ENCODE measurements at places on chromosomes 6 and 20.
A peak's percentile ranks its signal among the peaks of the same experiment; 100 is the strongest.

- no peak for DNase-seq
These were observed 197.2 kb upstream of the GGTLC1 start for GRCh38 chr20:24185791-24186190.

- no peak for DNase-seq
These were observed 16.1 kb downstream of the GHRH start for GRCh38 chr20:37245216-37246150.

DNA sequence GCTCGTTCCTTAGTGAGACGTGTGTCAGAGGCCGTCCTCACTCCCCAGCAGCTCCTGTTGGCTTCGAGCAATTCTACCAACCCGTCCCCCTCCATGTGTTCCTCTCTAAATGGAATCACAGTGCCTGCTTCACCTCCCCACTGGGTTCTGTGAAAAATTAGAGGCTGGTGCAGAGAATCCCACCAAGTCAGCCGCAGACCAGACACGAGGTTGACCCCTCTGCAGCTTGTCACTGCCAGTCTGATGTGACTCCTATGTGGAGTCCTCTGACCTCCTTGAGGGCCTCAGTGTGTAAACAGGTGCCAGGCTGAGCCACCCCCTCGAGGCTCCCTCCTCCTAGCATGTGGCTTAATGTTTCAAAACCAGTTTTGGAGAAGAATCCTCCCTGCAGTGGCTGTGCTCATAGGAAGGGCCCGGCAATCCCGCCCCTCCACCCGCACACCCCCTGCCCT lies 12.6 kb upstream of the IRF4 start:
- no peak for DNase-seq

DNA sequence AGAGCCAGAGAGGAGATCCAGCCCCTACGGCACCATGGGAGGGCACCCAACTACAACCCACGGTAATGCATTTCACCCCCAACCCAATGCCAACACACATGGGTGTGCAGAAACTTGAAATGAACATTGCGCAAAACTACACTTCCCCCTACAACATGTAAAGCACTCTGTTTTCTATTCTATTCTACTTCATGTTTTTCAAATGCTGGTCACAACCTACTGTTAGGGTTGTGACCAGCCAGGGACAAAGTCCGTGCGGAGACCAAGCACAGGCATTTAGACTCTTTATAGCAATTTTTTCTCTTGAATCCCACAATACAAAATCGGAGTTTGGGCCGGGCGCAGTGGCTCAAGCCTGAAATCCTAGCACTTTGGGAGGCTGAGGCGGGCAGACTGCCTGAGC lies 90.6 kb downstream of the MRPL14 start:
- no peak for DNase-seq

DNA sequence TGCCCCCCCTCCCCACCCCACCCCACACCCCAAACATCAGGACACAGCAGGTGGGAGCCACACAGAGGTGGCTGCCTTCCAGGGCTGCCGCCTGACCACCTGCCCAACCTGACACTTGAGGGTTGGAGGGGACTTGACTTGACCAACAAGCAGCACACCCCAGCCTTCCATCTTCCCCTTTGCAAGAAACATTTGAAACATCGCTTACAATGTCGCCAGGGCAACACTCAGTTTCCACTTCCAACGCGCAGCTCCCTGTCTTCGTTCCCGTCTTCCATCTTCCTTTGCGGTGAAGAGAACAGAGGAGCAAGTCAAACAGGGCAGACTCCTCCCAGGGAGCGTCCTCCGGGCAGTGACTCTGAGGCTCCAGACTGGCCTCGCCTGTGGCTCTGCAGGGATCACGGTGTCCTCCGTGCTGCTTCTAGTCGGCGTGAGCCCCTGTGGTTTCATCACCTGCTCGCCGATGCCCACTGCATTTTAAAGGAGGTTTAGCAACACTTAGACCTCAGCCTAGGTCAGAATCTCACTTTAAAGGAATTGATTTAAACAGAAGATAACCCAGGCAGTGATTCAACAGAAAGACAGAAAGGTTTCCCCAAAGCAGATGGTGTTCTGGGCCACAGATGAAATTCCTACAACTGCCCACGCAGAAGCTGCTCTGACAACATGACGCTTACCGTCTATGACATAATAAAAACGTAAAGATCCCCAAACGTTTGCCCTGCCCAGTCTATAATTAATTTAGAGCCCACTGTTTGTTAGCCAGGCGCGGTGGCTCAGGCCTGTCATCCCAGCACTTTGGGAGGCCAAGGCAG lies 130.8 kb downstream of the TAF4 start:
- DNase-seq = no peak

GRCh38 chr20:9909167-9909566 lies 70.3 kb upstream of the PAK5 start:
- DNase-seq = no peak

DNA sequence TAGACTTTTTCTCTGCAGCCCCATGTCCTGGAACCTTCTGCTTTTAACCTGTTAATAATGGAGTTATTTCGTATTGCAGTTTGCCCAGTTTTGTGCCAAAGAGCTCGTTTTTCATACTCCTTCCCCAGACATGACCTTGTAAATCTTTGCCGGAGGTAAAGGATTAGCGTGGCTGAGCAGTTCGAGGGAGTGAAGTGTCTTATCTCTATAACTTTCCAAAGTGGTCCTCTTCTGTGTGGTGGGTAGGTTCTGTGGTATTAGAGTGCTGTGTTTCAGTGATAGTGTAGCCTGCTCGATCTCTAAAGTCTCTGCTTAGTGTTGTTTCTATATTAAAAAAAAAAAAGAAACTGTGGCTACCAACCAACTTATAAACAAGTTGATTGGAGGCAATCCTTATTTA lies 67.5 kb downstream of the FARS2 start:
- DNase-seq = no peak

GRCh38 chr6:131660195-131660594 lies 23.1 kb downstream of the ENPP3 start:
- DNase-seq = no peak

- DNase-seq = no peak
These were observed 252.8 kb upstream of the PLN start for GRCh38 chr6:118295336-118295735.

- DNase-seq = no peak
These were observed 77.6 kb upstream of the MOCS1 start for GRCh38 chr6:40011844-40012243.

DNA sequence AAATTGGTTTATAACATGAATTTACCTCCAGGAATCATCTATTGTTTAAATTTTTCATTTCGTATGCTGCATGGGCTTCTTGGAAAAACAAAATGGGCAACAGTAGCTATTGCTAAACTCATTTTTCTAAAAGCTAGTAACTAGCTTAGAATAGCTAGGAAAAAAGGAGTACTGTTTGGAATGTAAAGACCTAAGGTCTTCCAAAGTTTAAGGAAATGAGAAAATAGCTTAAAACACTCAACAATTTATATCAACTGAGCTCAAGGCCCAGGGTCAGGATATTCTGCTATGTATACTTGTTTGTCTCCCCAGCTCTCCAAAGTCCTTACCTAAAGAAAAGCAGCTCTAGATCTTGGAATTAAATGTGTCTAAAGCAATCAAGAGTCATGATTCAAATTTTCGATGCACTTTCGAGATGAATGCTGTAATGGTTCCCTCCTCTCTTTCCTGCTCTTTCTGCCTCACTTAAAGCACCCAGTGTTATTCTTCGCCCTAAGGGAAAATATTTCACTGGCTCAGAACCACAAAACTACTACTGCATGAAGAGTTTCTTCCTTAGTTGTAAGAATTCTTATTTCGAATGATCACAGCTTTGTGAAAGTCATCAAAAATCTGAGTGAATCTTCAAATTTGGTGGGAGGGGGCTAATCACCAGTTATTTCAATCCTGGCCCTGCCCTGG lies 41.6 kb downstream of the LYRM4 start:
- no peak for DNase-seq

GRCh38 chr20:33568378-33568777 lies 78.5 kb downstream of the CBFA2T2 start:
- peak; percentile 86 for DNase-seq

GRCh38 chr6:139970591-139970991 lies 596.1 kb upstream of the CITED2 start:
- DNase-seq = no peak

- DNase-seq = no peak
These were observed 222.1 kb upstream of the SULF2 start for GRCh38 chr20:48007351-48007750.

GRCh38 chr6:130717657-130718056 lies 109.5 kb upstream of the SMLR1 start:
- DNase-seq = no peak

- no peak for DNase-seq
These were observed 101.0 kb downstream of the ARHGAP18 start for GRCh38 chr6:129608886-129609537.

DNA sequence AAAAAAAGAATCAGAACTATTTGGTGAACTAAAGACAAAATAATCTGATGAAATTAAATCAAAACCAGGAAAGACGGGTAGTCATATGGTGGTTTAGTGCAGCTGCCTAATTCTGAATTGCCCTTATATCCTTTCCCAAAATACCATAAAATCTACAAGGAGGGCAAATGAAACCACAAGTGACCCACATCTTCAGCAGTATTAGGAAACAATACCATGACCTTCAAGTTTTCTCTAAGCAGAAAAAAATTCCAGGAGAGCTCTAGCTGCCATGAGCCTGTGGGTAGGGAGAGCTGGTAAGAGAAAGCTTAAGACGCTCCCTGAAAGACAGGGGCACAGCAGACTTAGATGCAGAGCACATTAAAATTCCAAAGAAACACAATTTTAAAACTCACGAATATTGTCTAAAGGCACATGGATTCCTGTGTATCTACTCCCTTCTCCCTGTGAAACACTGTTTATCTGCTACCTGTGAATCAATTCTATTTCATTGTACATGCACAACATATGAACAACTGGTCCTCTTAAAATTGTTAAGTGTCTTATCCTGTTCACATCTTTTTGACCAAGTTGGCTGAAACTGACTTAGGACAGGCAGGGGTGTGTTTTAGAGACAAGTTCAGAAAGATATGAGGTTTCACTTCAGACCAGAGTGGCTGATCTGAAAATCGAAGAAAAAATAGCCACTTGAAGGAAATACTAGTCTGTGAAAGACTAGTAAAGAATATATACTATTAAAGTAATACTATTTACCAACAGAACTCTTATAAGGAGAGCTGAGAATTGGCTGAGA lies 153.6 kb upstream of the SHLD1 start:
- DNase-seq = no peak

DNA sequence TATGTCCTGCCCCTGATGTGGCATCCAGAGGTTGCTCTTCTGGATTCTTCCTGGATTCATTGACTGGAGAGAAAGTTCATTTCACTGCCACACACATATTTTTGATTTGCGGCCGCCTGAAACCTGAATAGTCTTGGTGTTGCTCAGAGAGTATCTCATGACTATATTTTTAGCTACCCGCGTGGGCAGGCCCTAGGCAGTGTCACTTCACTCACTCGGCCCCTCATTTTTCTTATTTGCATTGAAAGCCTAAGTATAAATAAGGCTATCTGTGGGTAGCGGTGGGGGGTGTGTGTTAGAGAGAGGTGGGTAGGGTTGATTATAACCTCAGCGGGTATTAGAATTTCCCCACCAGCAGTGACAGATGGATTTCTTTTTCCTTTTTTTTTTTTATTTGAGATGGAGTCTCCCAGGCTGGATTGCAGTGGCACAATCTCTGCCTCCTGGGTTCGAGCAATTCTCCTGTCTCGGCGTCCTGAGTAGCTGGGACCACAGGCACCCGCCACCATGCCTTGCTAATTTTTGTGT lies 113.5 kb downstream of the JARID2 start:
- DNase-seq = no peak

DNA sequence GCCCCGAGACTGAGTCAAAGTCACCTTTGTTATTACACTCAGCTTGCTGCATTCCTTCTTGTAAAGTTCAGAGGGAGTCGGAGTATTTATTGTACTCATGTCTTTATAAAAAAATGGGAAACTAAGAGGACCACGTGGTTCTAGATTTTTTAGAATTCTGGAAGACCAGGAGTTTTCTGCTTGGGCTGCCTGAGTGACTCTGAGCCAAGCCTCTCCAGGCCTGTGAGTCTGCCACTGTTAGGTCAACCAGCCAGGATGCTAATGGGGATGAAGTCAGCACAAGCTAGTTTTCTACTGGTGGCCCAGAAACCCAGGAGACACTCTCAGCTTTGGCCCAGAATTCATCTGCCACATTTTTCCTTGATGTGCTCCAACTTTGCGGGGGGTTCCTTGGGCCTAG lies 453.5 kb upstream of the SULF2 start:
- peak; percentile 16 for DNase-seq

DNA sequence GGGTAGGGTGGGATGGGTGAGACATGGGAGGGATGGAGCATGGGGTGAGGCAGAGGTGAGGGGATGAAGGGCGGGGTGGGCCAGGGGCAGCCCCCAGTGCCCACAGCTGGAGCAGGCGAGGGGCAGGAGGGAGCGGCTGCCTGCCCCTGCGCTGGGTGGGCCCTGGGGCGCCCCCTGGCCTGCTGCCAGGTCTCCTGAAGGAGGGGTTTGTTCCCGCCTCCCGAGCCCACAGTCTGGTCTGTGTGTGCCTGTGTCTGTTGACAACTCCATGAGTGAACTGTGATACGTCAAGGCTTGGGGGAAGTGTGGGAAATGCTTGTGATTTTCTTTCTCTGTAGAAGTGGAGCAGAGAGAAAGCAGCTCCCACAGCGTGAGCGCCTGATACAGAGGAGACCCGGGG lies 10.9 kb upstream of the MRGBP start:
- no peak for DNase-seq

- no peak for DNase-seq
These were observed 35.1 kb upstream of the SMIM8 start for GRCh38 chr6:87287251-87287650.

DNA sequence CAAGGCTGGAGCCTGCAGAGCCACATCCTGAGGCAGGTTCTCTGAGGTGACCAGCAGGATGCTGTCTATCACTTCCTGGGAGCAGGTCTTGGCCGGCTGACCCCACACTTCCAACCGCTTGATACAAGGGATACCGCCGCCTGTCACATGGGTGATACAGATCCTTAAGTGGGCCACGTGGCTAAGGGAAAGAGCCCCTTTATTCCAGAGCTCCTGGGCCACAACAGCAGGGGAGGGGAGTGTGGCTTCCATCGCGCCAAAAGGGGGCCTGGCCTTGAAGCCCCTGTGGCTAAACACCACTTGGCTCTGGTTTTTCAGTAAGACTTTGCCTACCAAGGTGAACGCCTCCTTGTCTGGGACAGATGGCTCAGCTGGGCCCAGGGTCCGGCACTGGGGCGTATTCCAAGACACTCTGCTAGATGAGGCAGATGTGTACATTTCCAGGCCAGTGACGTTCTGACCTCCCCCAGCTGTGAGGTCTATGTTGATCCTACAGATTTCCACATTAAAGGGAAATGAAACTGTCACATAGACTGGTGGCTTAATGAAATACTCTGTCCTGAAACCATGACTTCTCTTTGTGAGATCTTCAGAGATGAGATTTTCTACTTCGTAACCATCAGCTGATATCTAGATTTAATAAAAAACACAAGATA lies 37.6 kb upstream of the AVP start:
- DNase-seq = no peak

All from Ammon's horn (tissue), 1 donor.